Cortex of kidney (tissue), 1 donor: ENCODE measurements at places on chromosomes 2 and 18.

DNA sequence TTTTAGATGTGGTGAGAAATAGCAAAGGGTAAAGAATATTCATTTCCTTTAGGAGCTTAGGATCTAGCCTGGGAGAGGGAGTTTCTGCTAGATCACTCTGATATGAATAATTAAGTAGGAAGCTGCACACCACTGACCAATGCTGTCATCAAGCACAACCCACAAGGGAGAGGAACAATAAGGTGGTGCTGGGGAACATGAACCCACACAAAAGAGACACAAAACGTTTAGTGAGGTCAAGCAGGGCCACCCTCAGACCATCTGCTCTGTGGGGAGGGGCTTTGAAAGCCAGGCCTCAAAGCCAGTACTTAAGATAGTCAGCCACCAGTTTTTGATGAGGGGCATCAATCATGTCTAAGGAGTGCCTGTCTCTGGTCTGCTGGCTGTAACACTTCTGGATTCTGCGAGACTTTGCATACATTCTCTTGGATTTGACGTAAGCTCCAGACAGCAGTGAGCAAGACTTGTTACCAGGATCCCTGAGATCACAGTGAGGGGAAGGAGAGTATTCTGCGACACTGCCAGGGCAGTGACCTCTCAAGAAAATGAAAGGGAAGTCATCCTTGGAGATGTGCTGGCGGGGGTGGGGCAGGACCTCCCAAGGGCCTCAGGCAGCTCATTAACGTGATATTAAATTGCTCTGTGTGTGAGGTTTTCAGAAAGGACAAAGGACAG lies 127.0 kb downstream of the CCBE1 start:
- no peak for DNase-seq

DNA sequence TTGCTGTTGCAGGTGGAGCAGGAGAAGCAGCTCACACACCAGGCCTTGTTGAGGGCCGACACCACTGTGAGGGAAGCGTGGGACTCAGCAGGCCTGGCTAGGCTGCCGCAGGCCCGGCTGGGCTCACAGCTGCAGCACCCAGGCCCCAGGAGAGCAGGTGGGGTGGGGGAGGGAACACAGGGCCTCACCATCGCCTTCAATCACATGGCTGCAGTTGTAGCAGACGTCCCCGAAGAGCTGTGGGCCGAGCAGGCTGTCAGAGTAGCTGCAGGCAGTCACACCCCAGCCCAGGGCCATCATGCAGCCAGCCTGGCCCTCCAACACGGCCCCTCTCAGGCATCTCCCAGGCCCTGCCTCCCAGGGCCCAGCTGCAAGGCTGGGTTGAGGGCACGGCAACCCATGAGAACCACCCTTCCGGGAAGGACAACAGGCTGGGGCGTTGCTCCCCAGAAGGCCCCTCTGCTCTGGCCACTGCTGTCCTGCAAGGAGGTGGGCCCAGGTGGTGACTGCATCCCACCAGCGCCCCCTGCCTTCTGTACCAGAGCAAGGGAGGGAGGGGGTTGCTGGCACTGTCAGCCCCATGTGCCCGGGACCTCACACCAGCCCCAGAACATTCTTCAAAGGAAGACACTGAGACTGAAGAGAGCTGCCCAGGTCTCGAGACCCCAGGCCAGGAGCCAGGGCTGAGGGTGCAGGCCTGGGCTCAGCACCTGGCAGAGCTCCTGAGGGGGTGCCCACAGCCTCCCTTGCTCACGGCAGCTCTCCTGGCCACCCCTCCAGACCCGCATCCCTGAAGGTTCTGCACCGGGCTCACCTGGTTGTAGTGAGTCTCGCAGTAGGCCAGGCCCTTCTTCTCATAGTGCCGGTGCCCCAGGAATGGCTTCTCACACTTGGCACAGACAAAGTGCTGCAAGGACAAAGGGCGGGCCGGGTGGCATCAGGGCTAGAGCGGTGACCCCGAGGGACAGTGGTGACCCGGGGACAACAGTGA lies 5.6 kb upstream of the GPR17 start:
- DNase-seq, result no peak

- no peak for DNase-seq
Observed at GRCh38 chr2:10835052-10835970, 22.7 kb upstream of the PDIA6 start.

GRCh38 chr18:52054324-52054723 lies 285.7 kb upstream of the DCC start:
- DNase-seq, result no peak

GRCh38 chr2:241443486-241444223 lies 64.7 kb downstream of the STK25 start:
- DNase-seq, result no peak

GRCh38 chr18:45567123-45567522 lies 48.2 kb upstream of the SLC14A2 start:
- DNase-seq, result no peak

- DNase-seq, result no peak
Observed at GRCh38 chr2:223856584-223856983, 19.2 kb upstream of the AP1S3 start.

DNA sequence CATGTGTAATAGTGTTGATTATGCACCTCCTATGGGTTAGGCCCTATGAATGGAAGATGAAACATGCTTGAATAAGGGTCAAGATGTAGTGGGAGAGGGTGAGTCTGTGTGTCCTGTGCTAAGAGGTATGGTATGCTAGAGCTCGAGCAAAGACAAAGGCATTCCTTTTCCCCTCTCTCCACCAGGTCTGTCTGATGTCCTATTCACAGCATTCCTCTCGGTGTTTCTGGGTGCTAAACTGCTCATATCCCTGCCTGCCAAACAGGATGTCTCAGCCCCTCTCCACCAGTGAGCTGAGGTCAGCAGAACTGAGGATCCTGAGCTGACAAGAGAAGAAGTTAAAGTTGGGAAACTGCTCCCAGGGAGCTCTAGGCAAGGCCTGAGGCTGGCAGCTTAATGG lies 344.9 kb downstream of the TSN start:
- no peak for DNase-seq

GRCh38 chr2:106098081-106098480 lies 96.0 kb downstream of the UXS1 start:
- no peak for DNase-seq

- DNase-seq, result no peak
Observed at GRCh38 chr18:49207361-49207760, 253.1 kb downstream of the DYM start.

GRCh38 chr18:78966793-78967106 lies 12.9 kb upstream of the SALL3 start:
- no peak for DNase-seq

GRCh38 chr2:85997017-85997970 lies 108.4 kb downstream of the POLR1A start:
- DNase-seq, result no peak

DNA sequence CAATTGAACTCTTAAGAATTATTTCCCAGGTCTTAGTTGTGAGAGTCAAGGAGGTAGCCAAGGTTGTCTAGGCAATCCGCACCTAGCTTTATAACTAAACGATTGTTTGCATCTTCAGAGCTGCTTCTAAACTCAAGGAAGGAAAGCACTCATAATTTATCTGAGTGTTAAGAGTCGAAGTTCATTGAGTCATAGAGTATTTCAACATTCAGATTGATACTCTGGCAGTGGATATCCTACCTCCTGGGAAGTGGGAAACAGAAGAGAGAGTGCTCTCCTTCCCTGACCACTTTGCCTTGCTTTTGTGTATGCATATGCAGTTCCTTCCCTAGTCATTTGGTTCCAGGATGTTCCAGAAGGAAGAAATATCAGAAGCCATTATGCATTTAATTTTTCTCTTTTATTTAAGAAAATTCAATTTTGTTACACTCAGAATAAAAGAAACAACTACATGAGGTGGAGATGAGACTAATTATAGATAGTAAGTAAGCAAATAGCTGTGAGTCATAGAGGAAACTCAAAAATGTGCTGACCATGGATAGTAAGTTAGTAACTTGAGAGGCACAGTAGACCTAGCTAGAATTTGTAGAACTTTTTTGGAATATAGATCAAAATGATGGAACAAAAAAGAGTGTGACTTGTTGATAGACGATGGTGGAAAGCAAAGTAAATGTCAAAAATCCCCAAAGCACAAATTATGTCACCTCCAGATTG lies 35.4 kb upstream of the FSHR start:
- no peak for DNase-seq

DNA sequence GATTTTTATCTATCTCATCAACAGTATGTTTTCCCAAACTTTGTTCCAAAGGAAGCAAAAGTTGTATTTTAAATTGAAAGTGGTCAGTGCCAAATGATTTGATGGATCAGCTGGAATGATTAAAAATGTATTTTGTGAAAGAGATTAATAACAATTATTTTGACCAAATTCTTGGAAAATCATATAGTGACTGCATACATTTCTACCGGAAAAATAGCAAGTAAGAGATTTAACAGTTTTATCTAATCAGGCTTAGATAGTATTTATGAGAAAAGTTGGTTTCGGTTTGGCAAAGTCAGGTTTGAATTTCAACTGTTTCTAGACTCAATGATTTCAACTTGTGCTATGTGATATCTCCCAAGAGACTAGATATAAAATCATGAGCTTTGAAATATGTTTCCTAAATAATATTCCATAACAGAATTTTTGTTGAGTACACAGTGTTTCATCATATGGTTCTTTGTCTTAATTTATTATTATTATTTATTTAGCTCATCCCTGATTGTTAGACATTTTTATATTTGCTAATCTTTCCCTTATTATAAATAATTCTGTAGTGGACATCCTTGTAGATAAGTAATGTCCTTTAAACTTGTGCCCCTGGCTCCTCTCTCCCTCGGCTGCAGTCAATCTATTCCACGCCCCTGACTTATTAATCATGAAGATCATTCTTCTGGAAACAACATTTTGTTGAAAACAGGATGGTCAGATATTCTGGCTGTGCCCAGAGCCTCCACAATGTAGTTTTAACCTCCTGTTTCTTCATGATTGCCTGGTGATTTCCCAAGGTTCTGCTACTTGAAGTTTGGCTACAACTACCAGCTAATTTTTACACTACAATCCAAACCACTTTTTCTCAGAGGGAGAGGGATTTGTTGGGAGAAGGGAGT lies 520.7 kb upstream of the TCF4 start:
- DNase-seq, result no peak

DNA sequence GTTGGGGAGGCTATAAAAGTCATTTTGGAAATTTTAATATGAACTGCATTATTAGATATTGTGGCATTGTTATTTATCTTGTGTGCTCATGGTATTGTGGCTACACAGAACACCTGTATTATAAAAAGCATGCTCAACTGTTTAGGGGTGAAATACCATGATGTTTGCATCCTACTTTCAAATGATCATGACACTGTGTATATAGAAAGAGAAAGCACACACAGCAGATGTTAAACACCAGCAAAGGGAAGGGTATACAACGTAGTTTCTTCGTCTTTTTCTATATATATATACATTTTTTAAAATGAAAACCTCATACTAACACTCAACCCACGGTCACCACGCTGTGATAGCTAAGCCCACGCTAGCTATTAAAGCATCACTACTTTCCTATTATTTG lies 27.1 kb downstream of the STARD7 start:
- DNase-seq, result no peak

GRCh38 chr2:159226608-159227385 lies 59.7 kb downstream of the WDSUB1 start:
- no peak for DNase-seq

DNA sequence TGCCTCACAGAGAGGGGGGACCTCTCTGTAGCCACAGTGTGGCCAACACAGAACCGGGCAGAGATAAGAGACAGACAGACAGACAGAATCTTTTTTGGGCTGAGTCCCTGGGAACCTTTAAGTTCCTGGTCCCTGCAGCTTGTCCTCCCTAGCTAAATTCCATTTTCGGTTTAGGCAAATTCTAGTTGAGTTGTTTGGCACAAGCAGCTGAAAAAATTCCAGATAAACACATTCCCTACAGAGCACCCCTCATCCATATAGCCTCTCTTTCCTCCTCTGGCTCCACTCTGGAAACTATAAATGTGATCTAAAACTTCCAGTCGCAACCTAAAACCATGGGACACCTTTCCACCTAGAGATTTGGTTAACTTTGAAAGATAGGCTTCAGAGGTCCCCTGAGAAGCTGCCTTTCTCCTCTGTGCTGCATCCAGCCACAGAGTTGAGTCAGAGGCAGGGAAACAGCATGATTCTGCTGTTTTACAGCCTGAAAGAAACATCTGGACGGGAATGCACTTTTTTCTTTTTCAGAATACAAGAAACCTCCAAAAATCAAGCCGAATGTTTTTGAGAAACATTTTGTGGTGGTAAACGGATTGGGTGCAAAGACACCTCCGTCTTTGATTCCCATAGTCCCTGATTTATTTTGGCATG lies 30.9 kb downstream of the SLC4A3 start:
- no peak for DNase-seq
